ENCODE measurements at places on chromosomes 5 and 9.
A peak's percentile ranks its signal among the peaks of the same experiment; 100 is the strongest.

DNA sequence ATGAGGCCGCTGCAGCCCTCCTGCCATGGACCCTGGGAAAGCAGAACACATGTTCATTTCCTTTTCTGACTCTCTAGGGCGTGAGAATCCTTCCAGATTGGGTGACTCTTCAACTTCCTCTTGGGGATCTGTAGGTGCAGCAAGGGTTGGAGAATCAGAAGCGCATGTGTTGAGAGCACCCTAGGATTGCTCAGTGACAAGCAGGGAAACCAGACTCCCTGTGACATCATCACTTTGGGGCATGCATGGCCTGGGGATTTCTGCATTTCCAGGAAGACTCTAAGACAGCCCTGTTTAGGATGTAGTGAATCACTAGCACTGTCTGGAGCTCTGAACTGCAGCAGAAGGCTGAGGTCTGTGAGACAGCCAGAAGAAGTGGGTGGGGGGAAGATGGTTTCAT lies 15.1 kb upstream of the LCP2 start:
- DNase-seq = no peak

GRCh38 chr5:128836571-128836970 lies 128.7 kb upstream of the SLC27A6 start:
- DNase-seq = no peak

DNA sequence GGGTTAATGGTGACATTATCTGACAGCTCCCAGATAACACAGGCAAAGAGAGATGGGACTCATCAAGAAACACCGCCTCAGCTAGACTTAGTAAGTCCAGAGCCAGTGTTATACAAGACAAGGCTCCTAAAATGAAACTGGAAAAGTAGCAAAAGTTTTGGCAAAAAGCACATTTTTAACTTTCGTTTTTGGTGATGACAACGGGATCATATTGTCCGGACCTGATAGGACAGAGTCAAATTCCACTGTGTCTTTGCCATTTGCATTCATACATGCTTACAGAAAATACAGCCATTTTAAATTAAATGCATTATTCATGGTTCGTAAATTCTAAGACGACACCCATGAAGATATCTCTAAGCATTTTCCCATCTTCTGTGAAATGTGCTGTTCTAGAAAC lies 152.1 kb downstream of the CRB2 start:
- peak; percentile 25 for DNase-seq

DNA sequence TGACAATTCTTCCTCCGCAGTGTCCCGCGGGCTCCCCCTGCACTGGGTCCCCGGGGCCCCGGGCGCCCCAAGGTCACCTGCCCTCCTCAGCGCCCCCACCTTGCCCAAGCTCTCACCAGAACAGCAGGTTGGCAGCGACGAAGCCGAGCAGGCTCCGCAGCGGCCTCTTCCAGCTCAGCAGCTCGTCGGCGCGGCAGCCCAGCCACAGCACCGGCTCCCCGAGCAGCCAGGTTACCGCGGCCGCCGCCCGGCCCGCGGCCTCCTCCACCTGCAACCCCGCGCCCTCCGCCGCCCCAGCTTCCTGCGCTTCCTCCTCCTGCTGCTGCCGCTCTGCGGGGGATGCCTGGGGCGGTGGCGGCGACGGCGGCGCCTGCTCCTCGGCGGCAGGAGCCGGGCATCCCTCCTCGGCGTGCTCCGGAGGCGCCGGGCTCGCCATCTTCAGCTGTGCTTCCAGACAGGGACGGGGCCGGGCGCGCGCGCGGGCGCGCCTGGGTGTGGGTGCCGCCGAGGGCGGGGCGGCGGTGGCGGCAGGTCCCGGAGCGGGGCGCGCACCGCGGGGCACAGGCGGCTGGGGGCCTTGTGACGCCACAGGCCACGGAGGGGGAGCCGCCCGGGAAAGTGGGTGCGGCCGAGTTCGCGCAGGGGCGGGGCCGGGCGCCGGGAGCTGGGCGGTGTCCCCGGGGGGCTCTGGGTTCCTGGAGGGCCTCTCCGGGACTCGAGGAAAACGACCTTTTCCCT lies at the start of gene RETREG1:
TSS of gene RETREG1 (minus strand) at position 462 of the 738 bp plus-strand sequence. CDS start at position 436, 26 bp downstream.
- no peak for DNase-seq

GRCh38 chr5:109003928-109004327 lies 256.2 kb downstream of the FER start:
- DNase-seq = no peak

- DNase-seq = no peak
Observed at GRCh38 chr5:43270645-43271044, 42.6 kb downstream of the HMGCS1 start.

DNA sequence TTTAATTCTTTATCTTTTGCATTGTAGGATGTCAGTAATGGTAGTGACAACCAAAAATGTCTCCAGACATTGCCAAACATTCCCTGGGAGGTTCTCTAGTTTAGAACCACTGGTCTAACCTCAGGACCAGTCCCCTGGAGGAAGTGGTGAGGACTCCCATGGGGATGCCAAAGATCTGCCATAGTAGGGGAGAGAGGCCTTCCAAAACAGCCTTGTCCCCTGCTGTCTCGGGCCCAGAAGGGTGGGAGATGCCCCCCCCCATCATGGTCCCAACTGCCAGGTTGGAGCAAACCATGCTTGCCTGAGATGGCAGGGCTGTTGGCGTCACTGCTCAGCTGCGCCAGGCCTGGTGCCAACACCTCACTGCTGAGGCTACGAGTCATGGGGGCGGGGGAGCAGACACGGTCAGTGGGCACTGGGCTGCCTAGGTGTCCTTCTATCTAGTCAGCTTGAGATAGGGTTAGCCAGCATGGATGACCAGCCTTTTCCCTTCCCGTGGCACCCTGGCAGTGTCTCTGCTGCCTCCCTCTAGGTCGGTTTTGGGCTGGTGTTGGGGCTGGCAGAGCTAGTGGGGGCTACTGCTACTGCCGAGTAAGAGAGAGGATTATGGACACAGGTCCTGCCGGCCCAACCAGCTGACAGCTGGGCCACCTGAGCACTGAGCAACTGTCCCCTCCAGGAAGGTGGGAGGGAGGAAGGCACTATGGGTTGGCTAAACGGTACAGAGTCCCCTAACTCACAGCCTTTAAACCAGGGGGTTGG lies 8.3 kb upstream of the CXXC5 start:
- no peak for DNase-seq

GRCh38 chr9:12554636-12555035 lies 138.5 kb upstream of the TYRP1 start:
- no peak for DNase-seq

- peak; percentile 43 for DNase-seq
Observed at GRCh38 chr9:74953235-74953751, 581 bp upstream of the C9orf40 start.

DNA sequence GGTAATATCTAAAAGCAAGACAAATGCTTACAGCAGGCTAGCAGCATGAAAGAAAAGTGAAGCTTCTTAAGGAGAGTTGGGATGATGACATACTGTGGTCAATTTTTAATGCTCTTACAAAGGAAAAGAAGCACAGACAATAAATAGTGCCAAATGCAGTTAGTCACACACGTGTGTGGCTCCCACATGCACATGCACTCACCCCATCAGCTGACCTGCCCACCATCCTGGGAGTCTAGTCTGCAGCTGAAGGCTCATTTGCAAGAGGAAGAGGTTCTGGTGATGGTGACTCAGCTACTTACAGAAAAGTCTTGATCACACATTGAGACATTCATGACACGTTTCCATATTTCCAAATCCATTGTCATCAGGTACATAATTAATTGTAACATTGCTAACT lies 129.3 kb downstream of the MRPL36 start:
- peak; percentile 4 for DNase-seq

- no peak for DNase-seq
Observed at GRCh38 chr9:89961616-89962341, 357.0 kb downstream of the GADD45G start.

GRCh38 chr9:98781588-98782383 lies 14.6 kb downstream of the ANKS6 start:
- DNase-seq = no peak

DNA sequence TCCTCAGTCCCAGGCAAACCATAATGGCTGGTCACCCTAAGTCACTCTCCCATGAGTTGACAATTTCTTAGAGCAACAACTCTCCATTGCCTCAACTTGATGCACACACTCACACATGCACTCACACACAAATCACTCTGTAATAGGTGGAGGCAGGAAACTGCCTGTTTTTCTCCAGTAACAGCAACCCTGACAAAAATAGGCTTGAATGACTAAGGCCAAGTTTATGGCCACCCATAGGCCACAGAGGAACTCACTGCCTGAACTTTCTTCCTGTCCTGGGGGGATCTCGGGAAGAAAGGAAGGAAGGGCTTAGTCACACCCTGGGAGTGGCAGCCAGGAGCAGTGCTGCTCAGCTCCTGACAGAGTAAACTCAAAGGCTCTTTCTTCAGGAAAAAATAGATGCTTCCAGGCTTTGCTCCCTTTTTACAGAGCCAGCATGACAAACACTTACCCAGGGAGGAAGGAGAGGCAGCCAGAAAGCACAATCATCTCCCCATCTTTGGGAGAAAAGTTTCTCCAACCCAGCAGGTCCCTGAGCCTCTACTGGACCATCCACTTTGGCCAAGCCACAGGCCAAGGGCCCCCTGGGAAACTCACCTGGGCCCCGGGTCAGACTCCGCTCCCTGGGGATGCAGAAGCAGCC lies 368 bp downstream of the SH3TC2 start:
- DNase-seq = peak; percentile 87
